CD4-positive, alpha-beta T cell treated with Interleukin-6 for 4 hours (primary cell): ENCODE measurements at places on chromosomes 6 and 20.
A peak's percentile ranks its signal among the peaks of the same experiment; 100 is the strongest.

- no peak for DNase-seq
Observed at GRCh38 chr20:25668446-25668845, 28.2 kb downstream of the ZNF337 start.

DNA sequence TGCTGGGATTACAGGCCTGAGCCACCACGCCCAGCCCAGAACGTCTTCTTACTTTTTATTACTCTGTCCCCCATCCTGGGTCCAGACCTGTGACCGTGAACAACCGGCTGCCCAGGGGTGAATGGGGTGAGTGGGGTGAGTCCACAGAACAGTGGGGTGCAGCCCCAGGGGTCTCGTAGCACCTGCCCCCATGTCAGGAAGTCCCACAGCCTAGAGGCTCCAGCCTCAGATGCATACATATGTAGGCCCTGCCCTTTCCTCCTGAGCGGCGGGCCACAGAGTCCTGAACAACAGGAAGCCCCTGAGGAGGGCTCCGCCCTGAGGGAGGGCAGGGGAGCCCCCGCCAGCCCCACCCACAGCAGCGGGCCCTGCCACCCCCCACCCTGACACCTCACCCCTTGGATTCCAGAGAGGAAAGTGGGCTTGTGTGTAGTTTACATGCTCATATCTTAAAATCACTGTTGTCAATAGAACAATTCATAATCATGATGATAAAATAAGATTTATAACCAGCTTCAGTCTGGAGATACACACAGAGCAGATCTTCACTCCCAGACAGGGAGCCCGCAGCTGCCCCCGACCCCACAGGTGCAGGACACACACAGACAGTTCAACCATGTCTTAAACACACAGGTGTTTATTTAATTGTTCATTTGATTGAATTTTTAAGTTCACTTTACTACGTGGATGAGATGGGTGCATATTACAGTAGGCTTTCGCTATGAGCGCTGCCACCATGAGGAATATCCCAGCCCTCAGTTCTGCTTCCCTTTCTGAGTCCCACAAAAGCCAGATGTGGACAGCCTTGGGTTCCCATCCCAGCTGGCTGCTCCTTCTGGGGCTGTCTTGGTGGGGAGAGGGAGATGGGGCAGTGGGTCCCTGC, 12.4 kb upstream of the GMEB2 start:
- DNase-seq = peak; percentile 93

- DNase-seq = no peak
Observed at GRCh38 chr6:130937942-130938604, 110.9 kb downstream of the SMLR1 start.

DNA sequence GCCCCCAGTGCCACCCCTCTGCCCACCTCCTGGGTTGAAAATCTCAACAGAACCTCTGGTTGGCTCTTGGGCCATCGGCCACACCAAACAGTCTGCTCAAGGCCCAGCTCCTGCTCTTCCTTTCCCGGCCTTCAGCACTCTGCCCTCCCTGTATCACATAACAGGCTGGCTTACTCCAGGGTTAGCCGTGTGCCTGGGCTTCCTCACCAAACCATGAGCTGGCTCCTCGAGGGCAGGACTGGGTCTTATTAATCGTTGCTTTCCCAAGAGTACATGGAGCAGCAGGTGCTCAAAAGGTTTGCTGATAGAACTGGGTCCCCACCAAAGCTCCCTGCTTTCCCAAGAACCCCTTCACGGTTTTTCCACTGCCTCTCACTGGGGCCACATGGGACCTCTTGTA, 12.7 kb upstream of the FAM83C start:
- no peak for DNase-seq

DNA sequence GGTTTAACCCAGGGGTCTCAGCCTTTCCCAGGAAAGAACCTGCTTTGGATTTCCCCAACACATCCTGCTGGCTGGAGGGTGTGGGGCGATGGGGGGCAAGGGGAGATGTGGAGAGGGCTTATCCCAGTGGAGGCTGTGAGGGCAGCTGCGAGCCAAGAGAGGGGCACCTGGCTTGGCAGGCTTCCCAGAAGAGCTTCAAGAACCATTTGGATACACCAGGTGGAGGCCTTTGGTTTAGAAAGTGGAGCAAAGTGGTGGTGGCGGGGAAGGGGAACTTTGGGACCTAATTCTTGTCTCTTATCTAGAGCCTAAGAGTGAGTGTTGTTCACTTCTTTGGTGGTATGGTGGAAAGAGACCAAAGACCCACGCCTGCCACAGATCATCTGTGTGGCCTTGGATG, 12.4 kb downstream of the CD40 start:
- no peak for DNase-seq

DNA sequence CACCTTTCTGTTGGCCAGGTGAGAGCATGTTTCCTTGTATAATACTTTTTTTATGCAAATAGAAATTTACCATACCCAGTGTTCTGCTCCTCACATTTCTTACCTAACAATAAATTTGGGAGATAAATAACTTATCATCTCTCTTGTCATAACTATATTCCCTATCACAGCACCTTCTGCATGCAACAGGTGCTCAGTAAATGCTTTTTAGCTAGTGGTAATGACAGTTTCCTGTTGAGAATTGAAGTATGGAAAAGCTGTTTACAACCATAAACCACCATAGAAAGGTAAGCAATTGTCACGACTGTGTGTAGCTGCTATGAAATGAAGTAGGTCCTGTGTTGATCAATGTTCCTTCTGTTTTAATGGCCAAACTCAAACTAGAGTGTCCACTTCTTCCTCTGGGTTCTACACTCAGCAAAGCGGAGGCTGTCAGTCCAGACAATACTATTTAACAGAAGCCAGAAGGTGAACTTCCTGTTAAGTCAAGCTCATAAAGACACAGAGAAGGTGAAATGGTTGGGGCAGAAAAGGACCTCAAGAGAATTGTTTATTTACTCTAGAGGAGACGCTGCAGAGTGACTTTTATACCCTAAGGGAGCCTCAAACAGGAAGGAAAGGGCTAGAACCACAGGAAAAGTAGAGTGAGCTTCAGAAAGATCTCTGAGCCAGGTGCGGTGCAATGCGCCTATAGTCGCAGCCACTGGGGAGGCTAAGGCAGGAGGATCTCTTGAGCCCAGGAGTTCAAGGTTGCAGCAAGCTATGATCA, 84.0 kb upstream of the SLC22A16 start:
- DNase-seq = peak; percentile 24

GRCh38 chr6:31666337-31666965, 571 bp downstream of the CSNK2B start:
- DNase-seq = no peak

- no peak for DNase-seq
Observed at GRCh38 chr6:6577735-6578134, 10.8 kb upstream of the LY86 start.

DNA sequence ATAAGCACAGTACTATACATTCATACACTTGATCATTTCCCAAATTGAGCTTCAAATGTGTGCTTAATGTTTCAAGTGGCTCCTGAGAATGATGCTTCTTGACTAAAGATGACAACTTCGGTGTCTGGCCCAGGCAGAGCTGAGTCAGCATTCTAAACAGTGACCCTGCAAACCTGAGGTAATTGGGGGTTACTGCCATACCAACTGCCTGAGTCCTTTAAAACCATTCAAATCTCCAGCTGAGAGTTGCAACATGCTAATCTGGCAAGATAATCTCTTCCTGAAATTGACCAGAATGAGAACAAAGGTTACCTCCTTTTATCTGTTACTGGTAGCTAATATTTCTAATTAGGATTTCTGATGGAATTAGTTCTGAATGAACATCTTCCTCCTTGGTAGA, 8.2 kb downstream of the BACH2 start:
- DNase-seq = no peak

DNA sequence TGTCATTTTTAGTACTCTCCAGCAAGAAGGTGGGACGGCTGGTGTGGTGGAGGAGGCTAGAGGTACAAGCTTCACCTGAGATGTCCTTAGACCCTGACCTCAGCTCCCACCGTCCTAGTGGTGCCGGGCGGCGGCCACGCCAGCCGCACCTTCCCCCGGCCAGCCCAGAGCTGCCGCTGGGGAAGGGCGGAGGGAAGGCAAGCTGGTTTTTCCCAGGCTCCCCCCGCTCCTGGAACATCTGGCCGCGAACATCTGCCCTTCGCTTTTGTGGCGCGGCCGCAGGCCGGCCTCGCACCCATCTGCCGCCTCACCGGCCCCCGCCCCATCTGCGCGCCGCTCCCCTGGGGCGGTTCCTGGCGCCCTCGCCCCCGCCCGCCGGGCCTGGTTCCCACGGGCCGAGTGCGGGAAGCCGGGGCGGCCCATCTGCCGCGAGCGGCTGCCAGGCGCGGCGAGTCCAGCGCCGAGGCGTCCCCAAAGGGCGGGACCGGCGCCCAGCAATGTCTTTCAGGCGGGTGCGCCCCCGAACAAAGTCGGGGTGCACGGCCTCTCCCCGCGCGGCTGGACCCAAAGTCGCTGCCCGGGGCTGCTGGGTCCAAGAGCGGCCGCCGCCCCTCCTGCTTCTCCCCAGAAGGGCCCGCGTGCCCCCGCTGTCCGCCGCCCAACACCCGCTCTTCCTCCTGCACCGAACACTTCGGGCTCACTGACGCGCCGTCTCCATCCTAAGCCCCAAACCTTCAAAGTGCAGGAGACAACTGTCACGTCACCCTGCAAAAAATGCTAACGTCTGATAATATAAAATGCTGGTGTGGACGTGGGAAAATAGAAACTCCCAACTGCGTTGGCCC, 17.3 kb upstream of the ID1 start:
- no peak for DNase-seq

DNA sequence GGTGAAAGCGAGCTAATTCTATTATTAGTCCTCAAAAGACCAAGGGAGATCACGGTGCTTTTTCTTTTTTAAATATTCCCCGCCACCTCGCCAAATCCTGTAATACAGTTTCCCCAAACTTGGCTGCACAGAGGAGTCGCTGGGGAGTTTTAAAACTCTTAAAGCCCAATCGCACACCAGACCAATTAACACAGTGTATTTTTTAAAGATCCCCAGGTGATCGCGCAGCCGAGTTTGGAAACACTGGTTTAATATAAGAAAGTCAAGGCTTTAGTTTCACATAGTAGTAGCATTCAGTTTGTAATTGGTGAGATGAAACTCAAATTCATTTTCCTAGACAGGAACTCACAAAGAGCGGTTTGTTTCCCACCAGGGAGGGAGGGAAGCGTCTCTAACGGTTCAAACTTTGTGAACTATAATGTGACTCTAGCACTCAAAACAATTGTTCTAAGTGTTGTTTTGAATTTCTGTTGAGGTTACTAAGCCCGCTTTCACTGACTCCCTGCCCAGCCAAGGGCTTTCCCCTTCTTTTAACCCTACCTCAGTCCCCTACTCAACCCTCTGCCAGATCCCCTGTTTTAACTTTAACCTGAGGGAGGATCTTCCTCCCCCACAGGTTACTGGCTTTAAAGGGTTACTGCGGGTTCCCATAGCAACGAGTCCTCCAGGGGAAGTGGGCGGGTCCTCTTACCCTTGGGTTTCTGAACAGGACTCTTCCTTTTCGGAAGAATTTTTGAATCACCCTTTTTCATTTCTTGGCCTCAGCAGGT, 25.7 kb upstream of the BTBD3 start:
- peak; percentile 65 for DNase-seq

DNA sequence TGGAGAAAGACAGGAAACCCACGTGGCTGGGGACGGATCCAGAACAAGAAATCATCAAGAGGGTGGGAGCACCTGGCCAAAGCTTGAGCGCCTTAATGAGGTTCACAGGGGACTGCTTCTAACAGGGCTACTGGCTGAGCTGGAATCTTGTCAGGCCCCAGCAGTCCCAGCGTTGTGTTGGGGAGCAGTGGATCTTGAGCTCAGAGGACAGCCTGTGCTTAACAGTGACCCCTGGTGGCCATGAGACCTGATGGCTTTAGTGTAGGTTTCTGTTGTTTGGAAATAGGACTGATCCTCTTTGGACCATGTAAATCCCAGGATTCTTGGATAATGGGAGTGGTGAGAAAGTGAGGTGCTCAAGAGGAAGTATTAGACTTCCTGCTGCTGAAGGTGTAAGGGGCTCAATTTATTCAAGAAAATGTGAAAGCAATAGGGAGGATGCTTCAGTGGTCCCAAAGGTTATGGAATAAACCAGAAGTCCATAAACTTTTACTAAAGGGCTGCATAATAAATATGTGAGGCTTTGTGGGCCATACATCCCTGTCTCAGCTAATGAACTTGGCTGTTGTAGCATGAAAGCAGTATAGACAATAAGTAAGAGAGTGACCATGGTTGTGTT, 216.2 kb downstream of the NFATC2 start:
- DNase-seq = peak; percentile 52

DNA sequence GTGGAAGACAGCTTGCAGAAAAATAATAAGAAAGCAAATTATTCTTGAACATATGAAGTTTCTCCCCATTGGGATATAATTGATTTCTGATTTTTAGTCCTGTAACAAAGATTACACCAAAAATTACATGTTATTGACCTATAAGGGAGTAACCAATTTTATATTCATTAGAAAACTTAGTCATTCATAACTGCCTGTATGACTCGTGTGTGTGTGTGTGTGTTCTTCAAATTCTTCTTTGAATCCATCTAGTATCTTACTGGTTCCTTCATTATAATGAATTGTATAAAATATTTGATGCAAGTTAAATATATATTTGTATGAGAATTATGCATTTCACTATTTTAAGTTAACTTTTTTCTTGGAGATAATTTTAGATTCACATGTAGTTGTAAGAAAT, 310.4 kb downstream of the HAO1 start:
- no peak for DNase-seq

DNA sequence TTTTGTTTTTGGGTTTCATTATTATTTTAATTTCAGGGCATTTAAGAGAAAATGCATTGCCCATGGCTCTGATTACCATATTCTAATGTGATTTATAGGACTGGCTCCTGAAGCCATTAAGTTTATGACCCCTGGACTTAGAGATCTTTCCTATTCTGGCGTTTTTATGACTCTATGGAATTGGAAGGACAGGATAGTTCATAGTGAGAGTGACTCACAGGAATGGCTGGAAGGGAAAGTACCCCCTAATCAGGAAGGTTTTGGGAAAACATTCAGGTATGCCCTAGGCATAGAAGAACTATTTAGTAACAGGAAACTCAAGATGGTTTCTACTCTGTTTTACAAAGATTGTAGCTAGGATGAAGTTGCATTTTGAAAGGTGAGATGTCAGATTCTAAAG, 108.6 kb upstream of the SLC2A12 start:
- no peak for DNase-seq

- no peak for DNase-seq
Observed at GRCh38 chr6:938916-939315, 246.0 kb upstream of the EXOC2 start.

DNA sequence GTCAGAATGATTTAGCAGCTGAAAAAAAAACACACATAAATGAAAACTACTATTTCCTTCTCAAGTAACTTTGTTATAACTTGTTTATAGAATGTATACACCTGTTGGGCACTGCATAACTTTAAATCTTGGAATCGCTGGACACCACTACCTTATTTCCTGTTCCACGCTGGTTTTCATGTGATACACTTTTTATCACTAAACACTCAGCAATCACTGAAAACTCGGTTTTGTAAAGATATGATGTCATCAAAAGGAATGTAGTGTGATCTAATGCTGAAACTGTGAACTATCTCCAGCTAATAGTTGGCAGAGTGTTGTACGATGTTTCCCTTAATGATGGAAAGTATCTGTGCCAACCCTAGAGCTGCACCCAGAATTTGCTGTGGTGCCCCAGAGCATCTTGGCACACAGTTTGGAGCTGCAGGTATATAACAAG, 127.9 kb downstream of the BACH2 start:
- DNase-seq = no peak

- no peak for DNase-seq
Observed at GRCh38 chr20:2276015-2276414, 19.8 kb upstream of the TGM3 start.
